ENCODE measurements at places on chromosomes 6 and 20.

GRCh38 chr20:14826543-14827313, 489.3 kb upstream of the FLRT3 start:
- DNase-seq = no peak

DNA sequence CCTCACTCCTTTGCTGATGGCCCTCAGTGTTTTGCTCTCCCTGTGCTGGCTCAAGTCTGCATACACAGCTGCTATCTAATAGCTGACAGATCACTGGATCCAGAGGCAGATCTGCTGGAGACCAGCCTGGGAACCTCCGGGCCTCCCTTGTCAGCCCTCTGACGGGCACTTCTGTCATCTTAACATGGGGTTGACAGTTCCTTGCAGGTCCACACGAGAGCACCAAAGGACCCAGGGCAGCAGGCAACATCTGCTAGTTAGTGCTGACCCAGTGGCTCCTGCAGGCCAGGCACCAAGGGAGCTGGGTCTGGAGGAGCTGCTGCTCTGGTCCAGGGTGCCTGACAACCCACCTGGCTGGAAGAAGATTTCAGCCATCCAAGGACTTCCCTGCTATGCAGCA, 208.1 kb downstream of the UST start:
- no peak for DNase-seq

DNA sequence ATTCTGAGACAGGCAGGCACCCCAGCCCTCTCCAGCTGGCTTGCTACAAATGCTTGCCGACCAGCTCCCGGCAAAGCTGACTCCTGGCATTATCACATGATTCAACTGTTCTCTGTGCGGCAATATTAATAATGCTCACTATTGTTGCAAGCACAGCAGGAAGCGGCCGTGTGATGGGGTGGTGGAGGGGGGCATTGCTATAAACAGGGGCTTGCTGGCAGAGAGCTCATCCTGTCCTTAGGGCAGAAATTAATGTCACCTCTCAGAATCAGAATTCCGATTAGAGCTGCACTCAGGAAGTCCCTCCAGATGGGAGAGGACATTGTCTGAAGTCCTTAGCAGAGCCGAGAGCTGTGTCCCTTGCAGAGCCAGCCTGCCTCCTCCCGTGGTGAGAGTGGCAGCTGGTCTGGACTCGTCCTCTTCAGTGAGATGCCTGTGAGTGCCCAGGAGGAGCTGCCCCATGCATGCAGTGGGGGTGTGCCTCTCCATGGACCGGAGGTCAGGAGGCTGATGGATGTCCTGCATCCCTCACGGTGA, 162.5 kb downstream of the CDH4 start:
- no peak for DNase-seq

DNA sequence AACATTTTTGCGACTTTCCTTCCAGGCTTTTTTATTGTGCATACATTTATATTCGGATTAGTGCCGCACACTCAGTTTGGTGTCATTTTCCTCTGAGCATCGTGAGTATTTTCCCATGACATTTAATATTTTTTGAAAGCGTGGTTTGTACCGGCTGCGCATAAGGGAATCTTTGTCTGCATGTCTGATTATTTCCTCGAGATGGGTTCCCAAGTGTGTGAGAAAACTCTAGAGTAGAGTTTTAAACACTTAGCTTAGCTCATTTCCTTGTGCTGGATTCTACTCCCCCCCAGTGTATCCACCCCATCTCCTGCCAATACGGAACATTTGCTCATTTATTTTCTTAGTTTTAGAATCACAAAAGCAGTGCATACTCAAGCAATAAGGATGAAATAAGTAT, 94.3 kb downstream of the CDC5L start:
- no peak for DNase-seq

GRCh38 chr6:157200611-157201010, 122.7 kb downstream of the TMEM242 start:
- no peak for DNase-seq
